ENCODE measurements at places on chromosomes 5 and 9. TPM values are rescaled to one million over a fixed set of nuclear protein-coding genes. Genes with fewer than 3 reads are reported as not detected.
A peak's percentile ranks its signal among the peaks of the same experiment; 100 is the strongest.

DNA sequence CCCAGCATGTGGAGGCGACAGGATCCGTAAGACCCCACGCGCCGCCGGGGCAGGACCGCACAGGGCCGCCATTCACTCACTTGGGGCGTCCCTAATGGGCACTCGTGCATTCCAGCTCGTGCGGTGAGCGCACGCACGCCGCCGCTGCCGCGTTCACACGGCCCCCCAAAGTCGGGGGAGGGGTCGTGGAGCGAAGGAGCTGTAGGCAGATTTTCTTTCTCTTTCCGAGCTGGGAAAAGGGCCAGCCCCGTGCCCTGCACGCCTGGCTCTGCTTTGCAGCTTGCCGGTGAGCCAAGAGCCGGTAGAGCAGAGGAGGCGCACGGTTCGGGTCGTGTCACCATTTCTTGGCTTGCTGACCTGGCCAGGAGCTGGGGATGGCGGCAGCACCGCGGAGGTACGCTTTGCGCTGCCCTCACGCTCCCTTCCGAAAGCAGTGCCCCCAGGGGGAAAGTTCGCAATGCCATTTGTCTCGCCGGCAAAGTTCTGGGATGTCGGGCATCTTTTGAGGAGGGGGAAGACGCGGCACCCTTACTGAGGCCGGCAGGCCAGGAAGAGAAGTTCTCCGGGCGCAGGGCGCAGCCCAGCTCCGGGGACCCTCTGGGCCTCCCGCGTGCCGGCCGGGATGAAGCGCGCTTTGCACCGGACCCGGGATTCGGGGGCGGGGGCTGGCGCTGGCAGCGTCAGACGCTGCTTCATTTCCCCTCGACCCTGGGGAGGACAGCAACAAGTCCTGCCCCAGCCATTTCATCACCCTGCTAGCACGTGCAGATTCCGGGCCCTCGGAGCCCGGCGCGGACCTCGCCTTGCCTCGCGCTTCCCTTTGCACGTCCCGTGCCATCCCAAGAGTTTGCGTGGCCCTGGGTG, 898 bp downstream of the STC2 start:
- H3K27me3 ChIP-seq: peaks cover 20% of the 10 kb centered on the region
- DNase-seq: no peak
- H3K36me3 ChIP-seq: no peaks in the 10 kb centered on the region

The CNTFR gene
- not detected for total RNA-seq

- no peak for DNase-seq
- H3K4me1 ChIP-seq: no peaks in the 10 kb centered on the region
- no peaks in the 10 kb centered on the region for H3K27me3 ChIP-seq
- no peak overlapping the region for H3K27ac ChIP-seq
These were observed 51.9 kb downstream of the C5orf15 start for GRCh38 chr5:133916479-133916878.

- no peak overlapping the region for H3K4me3 ChIP-seq
- H3K27me3 ChIP-seq: no peaks in the 10 kb centered on the region
- no peak for DNase-seq
- H3K4me1 ChIP-seq: no peaks in the 10 kb centered on the region
- no peak overlapping the region for H3K27ac ChIP-seq
- no peaks in the 10 kb centered on the region for H3K36me3 ChIP-seq
These were observed 29.2 kb upstream of the PTCH1 start for GRCh38 chr9:95545831-95546567.

DNA sequence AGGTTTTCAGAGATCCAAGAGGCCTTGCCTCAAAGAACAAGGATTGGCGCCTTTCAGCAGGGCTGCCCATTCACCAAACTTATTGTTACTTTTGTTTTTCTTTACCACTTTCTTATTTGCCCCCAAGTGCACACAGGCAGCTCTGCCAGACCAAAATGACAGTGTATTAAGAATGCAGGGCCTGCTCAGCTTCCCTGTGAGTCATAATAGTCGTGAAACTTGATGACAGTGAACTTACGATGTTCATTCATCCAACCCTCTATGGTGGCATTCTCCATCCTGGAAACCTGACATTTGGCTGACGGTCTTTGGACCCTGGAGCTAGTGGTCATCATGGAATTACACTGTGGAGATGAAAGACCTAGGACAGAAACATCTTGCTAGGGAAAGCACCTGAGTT, 44.3 kb downstream of the UBE2QL1 start:
- H3K27me3 ChIP-seq: no peaks in the 10 kb centered on the region
- H3K4me3 ChIP-seq: no peak overlapping the region
- no peak overlapping the region for H3K27ac ChIP-seq
- no peaks in the 10 kb centered on the region for H3K4me1 ChIP-seq

GRCh38 chr9:6006749-6007057, 8.7 kb downstream of the RANBP6 start:
- H3K27ac ChIP-seq: peak overlapping the region; percentile 96
- DNase-seq: no peak
- H3K27me3 ChIP-seq: no peaks in the 10 kb centered on the region
- H3K4me1 ChIP-seq: peaks cover 33% of the 10 kb centered on the region

- no peaks in the 10 kb centered on the region for H3K4me1 ChIP-seq
- no peak overlapping the region for H3K4me3 ChIP-seq
- peaks cover 15% of the 10 kb centered on the region for H3K36me3 ChIP-seq
- no peaks in the 10 kb centered on the region for H3K27me3 ChIP-seq
- no peak overlapping the region for H3K27ac ChIP-seq
These were observed 26.6 kb downstream of the MAPKAP1 start for GRCh38 chr9:125680445-125680844.

DNA sequence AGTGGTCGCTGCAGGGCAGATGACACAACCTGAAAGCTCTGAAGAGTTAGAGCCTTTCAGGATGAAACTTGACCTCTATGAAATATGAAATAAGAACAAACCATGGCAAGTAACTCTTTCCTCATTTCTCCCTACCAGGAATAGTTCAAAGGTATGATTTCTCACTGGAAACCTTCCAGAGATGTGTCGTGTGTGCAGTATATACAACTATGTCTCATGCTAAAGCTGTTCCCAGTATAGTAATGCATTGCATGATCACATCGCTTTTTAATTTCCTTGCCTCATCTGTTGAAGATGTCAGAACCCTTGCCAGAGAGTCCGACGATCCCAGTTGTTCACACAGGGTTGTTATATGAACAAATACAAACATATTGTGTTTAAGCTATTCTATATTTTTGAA, 45.8 kb upstream of the RGMB start:
- no peak overlapping the region for H3K27ac ChIP-seq
- H3K27me3 ChIP-seq: peaks cover 2% of the 10 kb centered on the region
- no peaks in the 10 kb centered on the region for H3K36me3 ChIP-seq

The TMCO6 gene
- 22.6 TPM for total RNA-seq

DNA sequence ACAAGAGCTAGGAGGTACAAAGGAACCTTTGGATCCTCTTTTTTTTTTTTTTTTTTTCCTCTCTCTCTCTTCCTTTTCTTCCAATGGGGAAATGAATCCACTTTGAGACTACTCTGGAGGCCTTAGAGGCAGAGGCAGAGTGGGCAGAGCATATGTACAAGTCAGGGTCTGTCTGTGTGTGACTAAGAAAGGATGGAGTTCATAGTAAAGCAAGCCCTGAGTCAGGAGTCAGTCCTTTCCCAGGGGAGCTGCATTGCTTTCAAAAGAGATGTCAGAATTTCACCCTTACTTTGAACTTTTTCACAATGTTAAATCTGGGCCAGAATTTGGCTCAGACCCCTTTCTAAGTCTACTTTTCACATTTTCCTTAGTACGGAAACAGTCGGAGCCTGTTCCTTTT, 792.4 kb upstream of the C9orf72 start:
- no peaks in the 10 kb centered on the region for H3K27me3 ChIP-seq
- no peaks in the 10 kb centered on the region for H3K4me1 ChIP-seq
- H3K36me3 ChIP-seq: no peaks in the 10 kb centered on the region
- H3K27ac ChIP-seq: no peak overlapping the region
- no peak overlapping the region for H3K4me3 ChIP-seq

The PTGES gene
- not detected for total RNA-seq

The SGCD gene
- total RNA-seq: not detected

The SLC6A19 gene
- not detected for total RNA-seq

The ACER2 gene
- total RNA-seq: 2.9 TPM

The FBXO38 gene
- total RNA-seq: 54.6 TPM

Data from CD4-positive, CD25-positive, alpha-beta regulatory T cell (primary cell).